Fibroblast of pulmonary artery (primary cell): ENCODE measurements at places on chromosomes 12 and 14.

GRCh38 chr14:58701156-58701555, 63.4 kb downstream of the DACT1 start:
- DNase-seq = no peak

- no peak for DNase-seq
Measured at GRCh38 chr12:3144495-3144894, 67.3 kb downstream of the TSPAN9 start.

DNA sequence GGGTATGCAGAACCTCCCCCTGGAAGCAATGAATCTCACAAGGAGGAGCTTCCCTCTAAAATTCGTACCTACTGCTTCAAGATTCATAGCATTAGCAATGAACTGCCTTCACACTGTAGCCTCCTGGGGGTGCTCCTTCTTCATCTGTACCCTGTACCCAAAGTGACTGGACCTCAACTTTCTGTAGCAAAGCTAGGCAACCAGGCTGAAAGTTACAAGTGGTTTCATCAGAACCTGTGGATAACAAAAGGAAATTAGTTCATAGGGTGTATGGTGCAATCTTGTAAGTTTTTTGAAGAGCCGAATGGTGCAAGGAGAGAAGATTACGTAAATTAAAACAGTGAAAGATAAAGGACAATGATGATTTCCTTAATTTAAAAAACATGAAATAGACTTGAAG, 1541.7 kb upstream of the FLRT2 start:
- DNase-seq = peak; percentile 64

DNA sequence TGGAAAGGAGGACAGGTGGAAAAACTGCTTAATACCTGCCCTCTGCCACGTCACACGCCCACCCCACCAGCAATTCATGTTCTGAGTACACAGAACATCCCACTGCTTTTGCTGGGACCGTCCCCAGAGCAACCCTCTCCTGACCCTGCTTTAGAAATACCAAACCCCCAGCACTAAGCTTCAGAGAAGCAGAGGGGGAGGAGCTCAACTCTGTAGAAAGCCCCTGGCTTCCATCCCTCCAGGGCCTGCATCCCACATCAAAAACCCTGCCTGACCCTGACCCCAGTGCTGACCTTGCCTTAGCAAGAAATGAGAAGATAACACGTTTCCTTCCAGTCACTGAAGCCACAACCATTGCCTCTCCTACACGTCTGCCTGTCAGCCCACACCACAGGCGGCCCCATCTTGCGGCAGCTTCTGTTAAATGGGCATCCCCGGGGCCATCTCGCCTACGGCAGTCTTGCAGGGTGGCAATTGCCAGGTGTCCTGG, 19.7 kb downstream of the VDR start:
- DNase-seq = no peak

- DNase-seq = peak; percentile 72
Measured at GRCh38 chr14:71324767-71325272, 417.6 kb downstream of the PCNX1 start.

DNA sequence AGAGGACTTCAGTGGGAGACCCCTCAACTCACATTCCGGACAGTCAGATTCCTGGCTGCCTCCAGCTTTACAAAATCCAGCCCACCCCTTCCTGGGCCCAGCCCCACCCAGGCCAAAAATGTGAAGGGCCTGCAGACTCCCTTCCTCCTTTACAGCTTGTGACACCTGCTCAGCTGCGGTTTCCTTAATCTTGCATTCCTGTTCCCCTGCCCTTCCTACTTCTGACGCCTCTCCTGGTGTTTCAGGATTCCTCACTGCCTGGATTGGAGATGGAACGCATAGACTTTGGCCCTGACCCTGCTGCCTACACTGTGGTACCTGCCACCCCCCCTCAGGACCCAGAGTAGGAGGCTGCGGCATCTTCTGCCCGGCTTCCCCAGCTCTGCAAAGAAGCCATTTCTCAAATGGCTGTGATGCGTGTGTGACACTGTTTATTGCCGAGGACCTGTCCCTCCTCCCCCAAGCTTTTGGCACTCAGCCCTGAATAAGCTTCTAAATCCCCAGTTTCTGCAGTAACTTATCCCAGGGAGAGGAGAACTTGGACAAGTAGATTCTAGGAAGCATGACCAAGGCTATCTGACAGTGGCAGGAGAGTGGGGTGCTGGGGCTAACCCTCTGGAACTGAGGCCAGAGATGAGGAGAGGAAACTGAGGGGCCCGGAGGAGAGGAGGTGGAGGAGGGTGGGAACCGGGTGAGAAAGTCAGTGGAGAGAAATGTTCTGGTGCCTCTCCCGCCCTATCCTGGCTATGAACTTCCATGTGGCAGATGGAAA, 24.9 kb upstream of the BCDIN3D start:
- peak; percentile 43 for DNase-seq

DNA sequence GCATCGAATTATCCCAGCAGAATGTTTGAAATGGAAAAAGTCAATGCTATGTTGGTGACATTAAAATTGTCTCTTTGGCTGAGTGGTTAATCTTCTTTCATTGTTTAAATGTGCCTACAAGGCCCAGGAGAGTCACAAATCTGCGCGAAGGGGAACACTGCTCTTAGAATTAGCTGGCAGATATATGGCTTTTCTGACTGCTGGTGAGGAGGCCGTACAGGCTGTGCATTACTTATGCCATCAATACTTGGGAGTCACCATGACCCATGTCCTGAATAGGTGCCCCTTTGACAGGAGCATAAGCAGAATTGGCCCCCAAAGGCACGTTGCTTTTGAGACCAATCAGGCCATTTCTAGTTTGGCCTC, 521.5 kb downstream of the FUT8 start:
- no peak for DNase-seq

GRCh38 chr12:110599334-110599733, 14.6 kb upstream of the TCTN1 start:
- DNase-seq = no peak

GRCh38 chr12:46983393-46983793, 96.0 kb upstream of the PCED1B start:
- no peak for DNase-seq

DNA sequence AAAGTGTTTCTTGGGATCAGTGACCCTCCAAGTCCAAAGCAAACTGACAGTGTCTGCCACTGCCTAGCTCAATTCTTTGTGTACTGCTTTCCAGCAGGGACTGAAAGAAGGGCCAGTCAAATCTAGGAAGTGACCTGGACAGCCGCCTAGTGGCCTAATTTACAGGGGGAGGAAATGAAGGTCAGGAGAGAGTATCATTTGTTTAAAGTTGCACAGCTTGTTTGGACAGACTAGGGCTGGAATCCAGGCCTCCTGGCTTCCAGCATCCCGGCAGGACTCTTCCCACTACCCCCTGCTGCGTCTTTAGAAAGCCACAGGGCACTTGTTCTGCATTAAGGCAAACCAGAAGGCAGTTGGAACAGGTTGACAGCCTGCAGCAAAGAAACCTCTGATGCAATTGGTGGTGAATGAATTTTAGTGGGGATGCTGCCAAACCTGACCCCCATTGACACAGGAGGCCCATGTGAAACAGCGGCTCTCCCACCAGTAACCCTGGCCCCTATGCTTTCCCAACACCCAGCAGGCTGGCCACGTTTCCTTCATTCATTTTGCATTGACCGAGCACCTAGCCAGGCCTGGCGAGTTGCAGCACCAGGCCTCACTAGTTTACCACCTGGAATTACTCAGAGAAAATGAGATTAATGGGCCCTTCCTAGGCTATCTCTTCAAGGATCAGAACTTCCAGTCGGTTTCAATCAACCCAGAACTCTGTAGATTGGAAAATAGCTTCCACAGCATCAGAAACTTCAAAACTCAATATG, 28.2 kb downstream of the GALNT16 start:
- peak; percentile 21 for DNase-seq

- no peak for DNase-seq
Measured at GRCh38 chr12:52045794-52046199, 5.4 kb upstream of the NR4A1 start.

DNA sequence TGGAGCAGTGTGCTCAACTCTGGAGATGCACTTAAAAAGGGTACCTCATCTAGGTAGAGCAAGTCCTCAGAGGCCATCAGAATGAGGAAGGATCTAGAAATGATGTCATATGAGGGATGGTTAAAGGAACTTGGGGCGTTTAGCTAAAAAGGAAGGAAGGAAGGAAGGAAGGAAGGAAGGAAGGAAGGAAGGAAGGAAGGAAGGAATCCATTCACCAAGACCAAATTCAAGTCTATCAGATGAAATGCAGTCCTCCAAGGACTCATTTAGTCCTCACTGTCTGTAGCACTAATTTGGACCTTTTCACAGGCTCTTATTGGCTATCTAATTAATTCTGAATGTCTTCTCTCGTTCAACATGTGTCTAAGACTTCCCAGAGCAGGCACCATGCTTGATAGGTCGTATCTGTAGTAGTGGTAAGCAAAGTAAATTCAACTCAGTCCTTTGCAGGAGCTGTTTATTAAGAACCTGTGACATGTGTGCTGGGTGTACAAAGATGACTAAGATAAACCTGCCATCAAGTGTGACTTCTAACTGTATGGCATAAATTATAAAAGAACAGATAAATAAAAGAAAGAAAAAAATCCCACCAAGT, 63.5 kb downstream of the LLPH start:
- no peak for DNase-seq

DNA sequence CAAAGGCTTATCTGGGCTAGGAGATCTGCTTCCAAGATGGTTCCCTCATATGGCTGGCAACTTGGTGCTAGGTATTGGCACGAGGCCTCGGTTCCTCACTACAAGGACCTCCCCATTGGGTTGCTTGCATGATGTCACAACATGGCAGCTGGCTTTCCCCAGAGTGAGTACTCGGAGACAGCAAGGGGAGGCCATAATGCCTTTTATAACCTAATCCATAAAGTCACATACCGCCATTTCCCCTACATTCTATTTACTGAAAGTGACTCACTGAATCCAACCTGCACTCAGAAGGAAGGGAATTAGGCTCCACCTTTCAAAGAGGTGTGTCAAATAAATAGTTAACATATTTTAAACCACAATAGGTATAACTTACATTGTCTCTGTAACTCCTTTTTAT, 130.9 kb downstream of the SAMD4A start:
- DNase-seq = no peak

GRCh38 chr14:22265319-22266141, 323.5 kb downstream of the DAD1 start:
- peak; percentile 8 for DNase-seq

DNA sequence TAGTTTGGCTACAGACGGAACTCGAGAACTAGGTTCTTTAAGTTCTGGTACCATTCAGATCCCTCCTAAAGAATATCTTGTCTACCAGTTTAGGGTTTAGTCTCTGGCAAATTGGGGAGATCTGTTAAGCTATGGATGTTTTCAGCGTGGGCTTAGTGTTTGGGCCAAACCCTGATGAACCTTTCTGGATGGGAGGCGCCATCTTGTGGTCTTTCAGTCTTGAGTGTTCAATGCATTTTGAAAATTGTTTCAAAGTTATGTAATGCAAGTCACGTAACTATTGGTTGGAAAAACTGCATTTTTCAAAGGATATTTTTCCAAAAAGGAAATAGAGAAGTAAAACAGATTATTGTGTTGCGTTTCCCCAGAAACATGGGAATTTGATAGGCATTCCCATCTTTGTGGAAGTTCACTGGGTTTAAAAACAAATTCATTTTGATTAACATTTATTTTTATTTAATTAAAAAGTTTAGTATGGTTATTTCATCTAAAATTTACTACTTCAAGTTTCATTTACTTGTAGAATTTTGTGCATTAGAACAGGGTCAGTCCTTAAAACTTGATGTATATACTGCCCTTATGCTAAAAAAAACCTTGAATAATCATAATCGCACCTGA, 169.0 kb downstream of the PRIMA1 start:
- peak; percentile 63 for DNase-seq

- no peak for DNase-seq
Measured at GRCh38 chr14:100568164-100568997, 18.8 kb downstream of the BEGAIN start.

DNA sequence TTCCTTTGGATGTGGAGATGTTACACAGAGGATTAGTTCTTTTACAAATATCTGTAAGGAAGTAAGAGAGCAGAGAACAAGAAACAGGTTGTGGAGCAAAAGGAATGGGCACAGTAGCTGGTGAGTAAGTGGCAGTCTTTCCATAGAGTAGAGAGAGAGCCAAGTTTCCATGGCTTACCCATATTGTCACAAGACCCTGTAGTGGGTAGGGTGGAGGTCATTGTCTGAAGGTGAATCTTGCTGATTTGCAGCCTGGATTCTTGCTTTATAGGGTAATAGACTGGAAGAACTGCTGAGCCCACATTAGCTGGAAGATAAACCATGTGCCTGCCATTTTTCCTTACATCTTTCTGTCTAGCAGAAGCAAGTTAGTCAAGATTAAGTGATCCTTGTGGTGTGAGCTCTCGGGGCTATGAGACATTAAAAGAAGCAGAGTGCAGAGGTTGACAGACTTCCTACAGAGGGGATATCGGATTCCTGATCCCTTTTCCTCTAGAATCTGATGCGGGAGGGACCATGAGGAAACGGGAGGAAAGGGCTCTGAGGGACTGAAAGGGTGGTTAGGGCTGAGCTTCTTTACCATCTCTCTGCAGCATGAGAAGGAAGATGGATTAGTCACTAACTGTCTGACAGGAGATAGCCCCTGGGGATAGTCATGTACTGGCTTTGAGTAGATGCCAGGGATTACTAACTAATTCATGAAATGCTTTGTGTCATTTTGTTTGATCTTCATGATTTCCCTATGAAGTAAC, 44.0 kb upstream of the LRTM2 start:
- peak; percentile 62 for DNase-seq

GRCh38 chr14:58089612-58090011, 62.4 kb downstream of the ARMH4 start:
- no peak for DNase-seq

DNA sequence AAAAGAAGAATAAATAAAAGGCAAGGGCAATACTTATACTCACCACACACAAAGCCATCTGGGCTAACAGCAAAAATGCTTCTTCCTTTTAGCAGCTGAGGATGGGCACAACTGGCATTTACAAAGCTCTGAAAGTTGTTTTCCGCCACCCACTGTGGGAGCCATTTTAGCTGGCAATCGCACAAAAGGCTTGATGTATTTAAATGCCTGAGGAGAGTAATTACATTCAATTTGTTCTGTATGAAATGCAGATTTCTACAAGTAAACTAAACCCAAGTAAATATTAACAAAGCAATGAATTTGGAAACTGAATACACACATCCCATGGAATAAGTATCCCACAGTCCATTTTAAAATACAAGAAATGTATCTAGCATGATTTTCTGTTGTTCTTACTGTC, 37.5 kb downstream of the LRIG3 start:
- no peak for DNase-seq

GRCh38 chr14:31265701-31266398, 58.3 kb upstream of the HECTD1 start:
- DNase-seq = no peak

- DNase-seq = no peak
Measured at GRCh38 chr14:21199611-21200560, 44.0 kb upstream of the OR5AU1 start.

DNA sequence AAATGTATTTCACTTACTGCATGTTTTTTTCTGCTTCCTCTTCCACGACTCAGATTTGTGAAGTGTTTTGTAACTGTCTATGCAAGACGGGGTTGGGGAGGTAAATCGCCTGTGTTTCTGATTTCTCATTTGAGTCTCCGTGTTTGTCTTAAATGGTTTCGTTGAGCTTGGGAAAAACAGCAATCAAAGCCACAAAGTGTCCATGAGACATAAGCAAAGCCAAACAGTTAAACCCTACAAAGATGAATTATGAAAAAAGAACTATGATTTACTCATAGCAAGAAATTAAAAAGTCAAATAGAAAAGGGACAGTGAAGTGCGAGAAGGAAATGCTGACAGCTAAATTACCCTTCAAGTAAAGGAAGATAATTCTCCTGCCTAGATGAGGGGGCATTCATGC, 164.3 kb upstream of the TMPO start:
- DNase-seq = no peak
